Stimulated activated CD4-positive, alpha-beta T cell treated with anti-CD3 and anti-CD28 coated beads, Interleukin-1b, Interleukin-23, amount 100 ng/mL, for 4 hours (primary cell): ENCODE measurements at places on chromosomes 1 and 21.

DNA sequence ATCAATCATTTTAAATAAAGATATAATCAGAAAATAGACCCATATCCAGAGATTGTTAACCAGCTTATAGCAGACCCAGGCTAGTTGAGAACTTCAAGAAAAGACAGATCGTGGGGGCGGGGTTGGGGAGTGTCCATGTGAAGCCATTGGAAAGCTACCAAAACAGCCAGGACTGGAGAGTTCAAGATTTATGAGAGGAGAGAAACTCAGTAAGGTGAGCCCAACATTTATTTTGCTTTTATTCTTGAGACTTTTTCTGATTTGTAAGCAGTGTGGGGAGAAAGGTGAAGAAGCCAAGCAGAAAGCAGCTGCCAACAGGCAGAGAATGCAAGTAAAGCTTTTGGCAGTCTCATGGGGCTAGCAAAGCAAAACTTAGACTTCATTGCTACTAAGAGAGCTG lies 179.9 kb downstream of the VPS13D start:
- no peak for DNase-seq

DNA sequence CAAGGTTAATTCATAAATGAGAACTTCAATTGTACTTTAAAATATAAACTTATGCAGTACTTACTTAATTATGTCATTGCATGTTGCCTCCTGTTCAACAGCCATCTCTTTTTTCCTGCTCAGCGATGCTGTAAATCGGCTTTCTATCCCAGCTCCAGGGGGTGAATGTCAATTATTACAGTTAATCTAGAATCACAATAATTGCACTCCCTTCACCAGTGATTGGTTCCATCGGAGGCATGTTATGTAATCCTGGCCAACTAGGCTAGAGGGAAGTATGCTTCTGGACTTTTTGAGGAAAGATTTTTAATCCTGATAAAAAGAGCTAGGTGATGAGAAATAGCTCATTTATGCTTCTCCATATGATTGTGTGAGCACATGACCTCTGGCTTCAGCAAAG lies 53.8 kb upstream of the SGIP1 start:
- no peak for DNase-seq

- no peak for DNase-seq
Observed at GRCh38 chr21:38658511-38658910, 147.2 kb upstream of the ETS2 start.

GRCh38 chr1:78549331-78549730 lies 58.6 kb downstream of the PTGFR start:
- no peak for DNase-seq

DNA sequence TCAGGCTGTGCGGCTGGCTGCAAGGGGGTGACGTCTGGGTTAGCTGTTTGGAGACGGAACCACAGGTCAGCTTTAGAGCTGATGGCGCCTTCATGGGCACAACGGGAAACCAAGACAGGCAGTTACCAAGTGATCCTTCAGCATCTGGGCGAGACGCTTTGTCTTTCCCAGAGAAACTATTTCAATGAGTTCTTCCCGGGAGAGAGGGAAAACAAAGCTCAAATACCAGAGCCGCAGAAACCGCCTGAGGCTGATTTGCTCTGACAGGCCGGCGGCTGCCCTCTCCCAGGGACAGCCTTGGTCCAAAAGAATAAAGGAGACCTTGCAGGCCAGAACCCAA lies 76.5 kb downstream of the CD58 start:
- DNase-seq: no peak

- DNase-seq: no peak
Observed at GRCh38 chr1:65174585-65174984, 26.6 kb downstream of the AK4 start.

GRCh38 chr1:185808631-185809030 lies 74.4 kb downstream of the HMCN1 start:
- no peak for DNase-seq

DNA sequence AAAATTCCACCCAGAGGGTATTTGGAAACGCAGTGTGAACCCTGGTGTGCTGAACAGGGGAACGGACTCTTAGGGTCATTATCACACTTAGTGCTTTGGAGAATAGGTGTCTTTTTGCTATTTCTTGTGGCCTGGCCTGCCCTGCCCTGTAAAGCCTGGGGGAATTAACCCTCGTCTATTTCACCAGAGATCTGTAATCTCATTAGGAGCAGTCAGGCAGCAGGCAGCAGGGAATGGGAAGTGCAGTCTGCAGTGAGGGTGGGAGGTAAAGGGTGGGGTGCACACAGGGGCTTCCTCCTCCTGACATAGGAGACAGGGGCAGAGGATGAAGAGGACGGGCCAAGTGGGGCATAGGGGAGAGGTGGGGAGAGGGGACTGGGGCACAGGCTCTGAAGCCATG lies 1.1 kb upstream of the SLC1A7 start:
- DNase-seq: no peak

GRCh38 chr1:235423214-235423652 lies 56.0 kb downstream of the TBCE start:
- no peak for DNase-seq

DNA sequence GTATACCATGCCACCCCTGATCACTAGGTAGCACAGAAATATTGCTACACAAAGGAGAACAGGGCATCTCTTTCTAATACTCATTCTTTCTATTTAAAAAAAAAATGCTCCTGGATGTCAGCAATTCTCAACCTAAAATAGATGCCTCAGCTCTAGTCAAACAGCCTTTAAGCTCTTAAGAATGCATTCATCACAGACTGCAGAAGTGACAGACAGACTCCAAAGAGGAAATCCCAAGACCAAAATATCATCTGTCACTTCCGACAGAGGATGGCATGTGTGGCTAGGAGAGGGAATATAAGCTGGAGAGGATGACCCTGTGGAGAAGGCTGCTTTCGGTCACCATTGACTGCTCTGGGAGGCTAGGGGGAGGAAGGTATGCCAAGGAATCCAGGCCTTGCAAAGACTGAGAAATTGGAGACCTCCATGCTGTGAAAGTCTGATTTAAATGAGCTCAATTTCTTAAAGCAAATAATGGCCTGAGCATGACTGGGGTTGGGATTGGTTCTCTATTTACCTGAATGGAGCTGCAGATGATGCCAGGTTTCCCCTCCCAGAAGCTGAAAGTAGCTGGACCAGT lies 277.4 kb downstream of the BRINP2 start:
- no peak for DNase-seq

DNA sequence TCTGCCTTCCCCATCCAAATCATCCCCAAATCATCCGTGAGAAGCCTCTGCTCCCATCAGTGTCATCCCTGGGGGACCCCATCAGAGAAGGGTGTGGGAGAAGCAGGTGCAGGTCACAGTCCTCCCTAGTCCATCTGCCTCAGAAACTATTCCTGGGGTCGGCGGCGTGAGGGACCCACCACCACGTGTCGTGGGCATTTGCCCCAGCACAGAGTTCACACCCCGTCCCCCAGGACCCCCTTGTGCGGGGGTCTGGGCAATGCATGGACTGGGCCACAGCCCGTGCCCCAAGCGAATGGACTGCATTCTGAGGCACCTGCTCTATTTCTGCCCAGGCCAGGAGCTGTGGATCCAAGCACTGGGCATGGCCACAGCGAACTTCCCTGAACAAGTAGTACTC lies 38.4 kb downstream of the ATF3 start:
- no peak for DNase-seq

DNA sequence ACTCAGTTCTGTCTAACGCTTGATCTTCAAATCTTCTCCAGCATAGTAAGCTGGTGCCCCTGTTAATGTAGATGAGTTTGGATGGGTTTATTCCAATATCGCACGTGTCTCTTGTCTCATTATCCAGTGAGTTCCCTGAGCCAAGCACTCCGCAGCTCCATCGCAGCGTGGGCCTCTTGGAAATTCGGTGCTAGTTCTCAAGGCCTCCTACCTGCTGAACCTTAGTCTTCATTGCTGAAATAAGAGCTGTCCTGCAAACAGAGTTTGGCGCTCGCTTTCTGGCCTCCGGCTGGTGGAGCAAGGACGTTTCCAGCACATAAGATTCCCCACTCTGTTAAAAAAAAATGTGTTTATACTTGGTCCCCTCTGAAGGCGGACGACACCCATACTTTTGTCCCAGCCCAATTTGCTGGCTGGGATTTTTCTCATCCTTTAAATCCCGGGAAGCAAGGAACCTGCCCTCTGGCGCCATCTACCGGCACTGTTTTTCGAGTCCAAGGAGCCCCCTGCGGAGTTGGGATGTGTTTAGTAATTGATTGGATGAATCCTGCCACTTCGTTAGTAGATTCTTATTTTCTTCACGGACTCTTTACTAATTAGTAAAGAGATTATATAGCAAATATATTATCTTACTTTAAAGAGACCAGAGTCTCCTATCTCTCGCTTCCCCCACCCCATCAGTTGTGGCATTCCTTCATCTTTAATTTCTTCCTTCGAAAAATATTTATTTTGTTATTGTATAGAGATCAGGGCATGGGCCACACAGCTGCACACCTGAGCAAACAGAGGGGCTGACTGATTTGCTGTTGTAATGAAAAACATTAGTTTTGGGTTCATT lies 14.7 kb downstream of the JUN start:
- DNase-seq: peak; percentile 36

GRCh38 chr1:50497007-50497406 lies 73.8 kb upstream of the DMRTA2 start:
- DNase-seq: no peak

DNA sequence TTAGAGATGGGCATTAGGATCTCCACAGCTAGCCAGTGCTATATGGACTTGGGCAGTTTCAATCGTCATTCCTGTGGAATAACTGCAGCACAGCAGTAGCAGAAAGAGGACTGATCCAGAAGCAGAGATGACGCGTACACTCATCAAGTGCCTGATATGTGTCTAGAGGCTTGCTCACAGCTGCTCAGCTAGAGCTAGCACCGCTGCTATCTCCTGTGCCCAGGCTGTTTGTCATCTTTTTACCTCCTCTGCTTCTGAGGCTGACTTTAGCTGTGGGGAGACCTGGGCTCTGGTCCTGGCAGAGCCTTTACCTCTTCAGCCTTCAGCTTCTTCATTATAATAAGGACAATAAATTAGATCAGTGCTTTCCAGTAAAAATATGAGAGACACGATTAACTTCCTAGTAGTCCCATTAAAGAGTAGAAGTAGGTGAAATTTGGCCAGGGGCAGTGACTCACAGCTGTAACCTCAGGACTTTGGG lies 5.3 kb downstream of the TENT5C start:
- DNase-seq: no peak

DNA sequence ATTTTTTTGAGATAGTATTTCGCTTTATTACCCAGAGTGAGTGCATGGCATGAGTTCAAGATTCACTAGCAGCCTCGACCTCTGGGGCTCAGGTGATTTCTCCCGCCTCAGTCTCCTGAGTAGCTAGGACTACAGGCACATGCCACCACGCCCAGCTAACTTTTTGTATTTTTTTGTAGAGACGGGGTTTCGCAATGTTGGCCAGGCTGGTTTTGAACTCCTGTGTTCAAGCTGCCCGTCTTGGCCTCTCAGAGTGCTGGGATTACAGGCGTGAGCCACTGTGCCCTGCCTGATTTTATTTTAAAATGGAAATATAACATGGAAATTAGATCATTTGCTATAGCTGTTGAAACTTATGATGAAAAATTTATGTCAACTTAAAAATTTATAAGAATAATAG lies 30.1 kb downstream of the RTCA start:
- no peak for DNase-seq

DNA sequence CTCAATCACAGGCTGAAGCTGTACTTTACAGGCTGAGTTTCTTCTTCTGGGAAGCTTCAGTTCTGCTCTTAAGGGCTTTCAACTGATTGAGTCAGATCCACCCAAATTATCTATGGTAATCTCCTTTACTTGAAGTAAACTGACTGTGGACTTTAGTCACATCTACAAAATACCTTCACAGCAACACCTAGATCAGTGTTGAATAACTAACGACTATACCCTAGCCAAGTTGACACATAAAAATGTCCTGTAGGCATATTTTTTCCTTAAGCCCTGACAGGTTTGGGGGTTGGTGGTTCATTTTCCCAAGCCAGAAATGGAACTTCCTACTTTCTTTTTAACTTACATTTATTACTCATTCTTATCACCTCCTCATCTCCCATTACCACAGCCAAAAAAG lies 42.9 kb upstream of the PRKACB start:
- DNase-seq: no peak

GRCh38 chr1:227562037-227562436 lies 1.3 kb upstream of the ZNF678 start:
- DNase-seq: no peak

DNA sequence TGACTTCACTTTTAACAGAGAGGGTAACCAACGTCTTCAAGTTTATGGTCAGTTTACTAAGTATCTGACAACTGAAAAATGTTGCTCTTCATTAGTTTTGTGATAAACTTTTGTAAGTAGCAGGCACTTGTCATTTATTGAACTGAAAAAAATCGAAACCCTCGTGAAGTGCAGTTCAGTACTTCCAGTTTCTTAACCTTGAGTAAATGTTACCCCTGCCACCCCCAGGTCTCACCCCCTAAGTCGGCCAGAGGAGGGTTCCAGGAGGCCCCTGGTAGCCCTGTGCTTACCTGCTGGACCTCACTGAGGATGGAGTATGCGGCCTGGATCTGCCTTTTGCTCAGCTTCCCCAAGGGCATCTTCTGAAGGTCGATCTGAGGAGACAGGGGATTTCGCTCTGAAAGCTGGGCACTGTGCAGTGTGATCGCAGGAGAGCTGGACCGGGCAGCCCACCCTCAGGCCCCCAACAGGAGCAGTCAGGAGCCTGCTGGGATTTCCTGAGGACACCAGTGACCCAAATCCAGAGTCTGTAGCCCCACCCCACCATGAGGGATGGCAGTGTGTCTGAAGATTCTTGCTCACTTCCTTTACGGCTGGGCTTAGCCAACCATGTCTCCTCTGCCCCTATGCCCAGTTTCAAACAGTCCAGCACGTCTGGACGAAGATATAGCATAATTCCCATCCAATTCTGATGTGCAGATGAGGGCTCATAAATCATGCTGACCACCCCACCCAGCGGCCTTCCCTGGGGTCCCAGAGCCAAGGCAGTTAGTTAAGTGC lies 37.6 kb downstream of the PARP1 start:
- DNase-seq: no peak

GRCh38 chr1:61076728-61077675 lies 5.4 kb upstream of the NFIA start:
- DNase-seq: peak; percentile 52

GRCh38 chr1:186207391-186208085 lies 167.5 kb downstream of the TPR start:
- DNase-seq: no peak

DNA sequence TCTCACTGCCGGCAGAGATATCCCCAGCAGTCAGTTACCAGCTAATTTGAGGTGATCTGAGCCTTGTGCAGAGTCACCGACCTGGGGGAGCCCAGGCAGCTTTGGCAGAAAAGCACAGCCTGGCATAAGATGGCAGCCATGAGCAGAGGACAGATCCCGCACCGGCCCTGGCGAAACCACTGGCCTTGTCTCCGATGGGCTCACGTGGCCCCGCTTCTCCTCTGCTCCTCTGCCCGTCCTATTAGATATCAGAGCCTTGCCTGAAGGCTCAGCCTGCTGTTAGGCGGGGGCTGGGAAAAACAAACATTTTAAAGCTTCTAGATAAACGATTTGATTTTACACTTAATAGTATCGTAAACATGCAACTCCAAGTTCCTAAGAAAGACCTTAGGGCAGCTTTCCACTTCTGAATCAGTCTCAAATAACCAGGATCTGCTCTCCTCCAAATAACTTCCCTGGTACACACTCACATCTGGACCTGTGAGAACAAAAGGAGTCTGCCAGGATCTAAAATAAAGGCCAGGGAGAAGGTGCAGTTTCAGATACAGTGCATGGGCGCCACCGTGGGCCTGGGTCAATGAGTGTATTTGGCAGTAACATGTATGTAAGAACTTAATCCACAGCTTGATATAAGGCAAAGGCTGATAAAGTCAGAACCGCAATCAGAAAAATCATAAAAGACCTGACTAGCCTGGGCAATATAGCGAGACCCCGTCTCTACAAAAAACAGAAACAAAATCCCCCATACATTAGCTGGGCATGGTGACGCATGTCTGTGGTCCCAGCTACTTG lies 10.0 kb downstream of the EDARADD start:
- no peak for DNase-seq

GRCh38 chr1:245160288-245160687 lies 5.5 kb downstream of the KIF26B start:
- DNase-seq: no peak
